ENCODE measurements at places on chromosomes 16 and 17.

- DNase-seq, result peak; percentile 81
These were observed 471 bp upstream of the PRKAR1A start for GRCh38 chr17:68511671-68512246.

DNA sequence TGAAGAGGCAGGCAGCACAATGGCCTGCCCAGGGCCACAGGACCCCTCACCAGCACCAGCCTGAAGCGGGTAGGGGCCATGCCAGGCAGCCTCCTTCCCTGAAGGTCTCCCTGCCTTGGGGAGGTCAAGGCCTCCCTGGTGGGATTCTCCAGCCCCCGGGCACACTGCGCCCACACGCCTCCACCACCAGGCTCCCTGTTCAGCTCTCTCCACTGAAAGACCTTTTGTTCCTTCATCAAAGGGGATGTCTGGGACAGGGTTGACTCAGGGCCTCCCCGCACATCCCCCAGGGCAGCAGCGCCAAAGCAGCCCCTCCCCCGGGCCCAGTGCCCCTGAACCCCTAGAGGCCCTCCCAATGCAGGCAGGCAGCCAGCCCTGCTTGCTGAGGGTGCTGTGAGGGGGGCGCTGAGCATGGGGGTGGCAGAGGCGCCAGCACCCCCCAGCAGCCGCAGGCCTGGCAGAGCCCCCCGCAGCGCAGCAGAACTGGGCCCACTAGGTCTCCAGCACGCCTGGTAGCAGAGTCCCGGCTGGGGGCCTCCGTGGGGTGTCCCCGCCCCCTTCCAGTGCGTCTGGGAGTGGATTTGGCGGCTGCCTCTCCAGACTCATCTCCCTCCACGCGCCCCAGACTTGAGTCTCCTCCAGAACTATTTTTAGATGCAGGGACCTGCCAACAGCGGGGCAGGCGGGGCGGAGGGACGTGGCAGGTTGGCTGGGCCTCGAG, 13.1 kb downstream of the BCAR1 start:
- DNase-seq, result no peak

GRCh38 chr16:46929378-46930332, 43.8 kb downstream of the DNAJA2 start:
- DNase-seq, result peak; percentile 47

DNA sequence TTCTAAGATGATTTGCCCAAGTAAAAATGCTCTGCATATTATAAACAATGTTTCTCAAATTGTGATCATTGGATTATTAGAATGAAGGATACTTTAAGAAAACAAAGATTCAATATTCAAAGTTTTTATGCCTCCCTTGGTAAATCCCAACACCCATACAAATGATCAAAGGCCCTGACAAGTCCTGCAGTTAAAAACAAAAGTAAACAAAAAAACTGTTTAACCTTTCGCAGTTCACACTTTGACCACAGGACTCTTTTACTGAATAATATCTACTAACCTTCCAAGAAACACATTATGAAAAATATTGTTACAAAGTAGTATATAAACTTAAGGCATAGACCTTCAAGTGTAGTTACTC, 365.9 kb upstream of the ZFHX3 start:
- DNase-seq, result no peak

GRCh38 chr16:4058386-4058785, 57.9 kb downstream of the ADCY9 start:
- DNase-seq, result no peak
